ENCODE measurements at places on chromosomes 13 and 19.

- no peaks in the 10 kb centered on the region for H3K27me3 ChIP-seq
- no peak overlapping the region for H3K4me3 ChIP-seq
- H3K27ac ChIP-seq: no peak overlapping the region
Measured at GRCh38 chr13:101648766-101649487, 196.5 kb downstream of the ITGBL1 start.

- peak overlapping the region; percentile 25 for H3K27ac ChIP-seq
- no peaks in the 10 kb centered on the region for H3K27me3 ChIP-seq
- no peak overlapping the region for H3K4me3 ChIP-seq
- no peak for DNase-seq
- peaks cover 43% of the 10 kb centered on the region for H3K4me1 ChIP-seq
- peaks cover 3% of the 10 kb centered on the region for H3K36me3 ChIP-seq
Measured at GRCh38 chr19:38671654-38672053, 24.2 kb downstream of the ACTN4 start.

DNA sequence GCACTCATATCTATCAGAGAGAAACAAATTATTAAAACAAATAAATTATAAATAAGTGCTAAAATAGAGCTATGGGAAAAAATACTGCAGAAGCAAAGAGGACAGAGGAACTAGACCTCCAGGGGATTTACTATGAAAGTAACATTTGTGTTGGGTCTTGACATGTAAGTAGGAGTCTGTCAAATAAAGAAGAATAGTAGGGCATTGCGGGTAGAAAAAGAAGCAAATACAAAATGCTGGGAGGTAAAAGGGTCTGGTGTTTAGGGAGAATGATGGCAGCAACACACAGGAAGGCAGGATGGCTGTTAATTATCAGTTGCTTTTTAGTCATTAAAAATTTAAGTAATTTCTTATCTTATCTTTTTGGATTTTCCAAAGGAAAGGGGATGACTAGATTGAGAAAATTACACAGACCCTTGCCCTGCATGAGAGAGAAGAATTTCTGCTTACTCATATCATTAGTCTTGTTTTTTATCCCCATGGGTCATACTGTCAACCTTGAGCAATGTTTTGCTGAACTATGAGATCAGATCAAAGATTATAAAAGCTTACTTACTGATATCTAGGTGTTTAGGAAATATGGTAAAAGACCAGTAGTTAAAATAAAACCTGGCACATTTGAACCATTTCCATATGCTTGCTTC, 472.7 kb downstream of the DIAPH3 start:
- H3K27me3 ChIP-seq: no peaks in the 10 kb centered on the region
- no peak overlapping the region for H3K27ac ChIP-seq
- H3K4me1 ChIP-seq: no peaks in the 10 kb centered on the region
- no peak overlapping the region for H3K4me3 ChIP-seq
- DNase-seq: no peak

GRCh38 chr13:113013303-113013702, 44.3 kb downstream of the MCF2L start:
- no peaks in the 10 kb centered on the region for H3K27me3 ChIP-seq
- no peak overlapping the region for H3K27ac ChIP-seq
- peaks cover 65% of the 10 kb centered on the region for H3K36me3 ChIP-seq

GRCh38 chr13:85367887-85368286, 431.3 kb downstream of the SLITRK6 start:
- no peak for DNase-seq
- H3K36me3 ChIP-seq: no peaks in the 10 kb centered on the region
- H3K27ac ChIP-seq: no peak overlapping the region
- H3K4me3 ChIP-seq: no peak overlapping the region

DNA sequence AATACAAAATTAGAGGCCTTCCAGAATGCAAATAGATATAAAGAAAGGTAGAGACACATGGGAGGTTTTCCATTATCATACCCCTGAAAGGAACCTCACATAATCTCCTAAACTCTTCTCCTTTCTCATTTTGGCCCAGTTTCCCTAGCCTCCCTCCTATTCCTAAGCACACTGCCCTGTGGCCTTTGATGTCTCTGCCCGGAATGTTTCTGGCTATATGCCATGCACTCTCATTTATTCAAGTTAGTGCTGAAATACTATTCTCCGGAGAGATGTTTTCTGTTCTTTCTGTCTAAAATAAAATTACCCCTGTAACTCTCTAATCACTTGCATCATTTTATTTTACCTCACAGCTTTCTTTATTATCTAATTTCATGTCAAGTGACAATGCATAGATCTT, 1287.7 kb downstream of the SLITRK5 start:
- H3K4me3 ChIP-seq: no peak overlapping the region
- no peak overlapping the region for H3K27ac ChIP-seq
- peak; percentile 63 for DNase-seq
- no peaks in the 10 kb centered on the region for H3K4me1 ChIP-seq

DNA sequence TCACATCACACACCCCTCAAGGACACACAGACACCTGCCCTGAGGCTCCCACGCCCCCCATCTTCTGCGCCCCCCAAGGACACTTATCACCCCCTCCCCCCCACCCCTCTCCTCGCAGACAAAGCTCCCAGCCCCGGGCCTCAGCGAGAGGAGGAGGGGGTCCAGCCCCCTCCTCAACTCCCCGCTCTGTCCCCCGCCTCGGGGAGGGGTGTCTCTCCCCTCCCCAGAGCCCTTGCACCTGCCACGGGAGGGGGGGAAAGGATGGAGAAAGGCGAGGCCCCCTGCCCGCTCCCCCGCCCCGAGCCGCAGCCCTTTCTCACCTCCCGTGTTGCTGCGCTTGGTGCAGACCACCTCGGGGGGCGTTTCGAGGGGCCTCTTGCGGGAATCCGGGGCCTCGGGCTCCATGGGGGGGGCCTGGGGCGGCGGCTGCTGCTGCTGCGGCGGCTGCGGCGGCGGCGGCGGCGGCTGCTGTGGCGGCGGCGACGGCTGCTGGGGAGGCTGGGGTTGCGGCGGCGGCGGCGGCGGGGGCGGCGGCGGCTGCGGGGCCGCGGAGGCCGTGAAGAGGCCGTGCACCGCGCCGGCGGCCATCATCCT, 621 bp downstream of the NOVA2 start:
- H3K4me1 ChIP-seq: peaks cover 47% of the 10 kb centered on the region
- peak overlapping the region; percentile 49 for H3K4me3 ChIP-seq
- peaks cover 18% of the 10 kb centered on the region for H3K36me3 ChIP-seq
- no peaks in the 10 kb centered on the region for H3K27me3 ChIP-seq

DNA sequence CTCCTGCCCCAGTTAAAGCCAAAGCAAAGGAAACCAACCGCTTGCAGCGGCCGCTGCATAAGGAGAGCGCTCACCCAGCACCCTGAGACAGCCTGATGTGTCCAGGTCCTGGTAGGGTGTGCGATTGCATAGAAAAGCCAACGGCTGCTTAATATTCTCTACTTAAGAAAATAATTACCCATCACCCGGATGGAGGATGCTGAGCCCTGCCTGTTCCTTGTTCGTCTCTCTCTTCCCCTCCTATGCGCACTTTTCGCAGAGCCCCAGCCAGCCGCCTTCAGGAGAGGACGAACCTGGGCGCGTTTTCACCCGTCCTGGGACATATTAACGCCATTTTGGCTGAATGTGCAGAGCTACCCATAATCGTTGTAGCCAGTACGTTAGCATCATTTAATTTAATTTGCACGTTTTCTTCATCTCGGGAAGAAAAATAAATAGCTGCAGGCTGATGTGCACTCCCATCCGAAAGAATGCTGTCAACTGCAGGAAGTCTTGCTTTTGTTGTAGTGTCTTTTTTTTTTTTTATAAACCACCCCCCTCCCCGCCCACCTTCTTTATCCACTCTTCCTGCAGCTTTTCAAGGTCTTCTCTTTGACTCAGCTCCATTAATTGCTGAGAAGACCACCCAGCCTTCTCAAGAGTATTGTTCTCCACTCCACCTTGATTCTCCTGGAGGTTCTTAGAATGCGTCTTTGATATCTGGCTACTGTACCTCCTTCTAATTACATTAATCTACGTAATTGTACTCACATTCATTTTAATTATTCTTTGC, 214.5 kb downstream of the TEX29 start:
- H3K27me3 ChIP-seq: peaks cover 64% of the 10 kb centered on the region
- no peak overlapping the region for H3K4me3 ChIP-seq
- H3K4me1 ChIP-seq: peaks cover 5% of the 10 kb centered on the region
- no peaks in the 10 kb centered on the region for H3K36me3 ChIP-seq
- peak; percentile 32 for DNase-seq

DNA sequence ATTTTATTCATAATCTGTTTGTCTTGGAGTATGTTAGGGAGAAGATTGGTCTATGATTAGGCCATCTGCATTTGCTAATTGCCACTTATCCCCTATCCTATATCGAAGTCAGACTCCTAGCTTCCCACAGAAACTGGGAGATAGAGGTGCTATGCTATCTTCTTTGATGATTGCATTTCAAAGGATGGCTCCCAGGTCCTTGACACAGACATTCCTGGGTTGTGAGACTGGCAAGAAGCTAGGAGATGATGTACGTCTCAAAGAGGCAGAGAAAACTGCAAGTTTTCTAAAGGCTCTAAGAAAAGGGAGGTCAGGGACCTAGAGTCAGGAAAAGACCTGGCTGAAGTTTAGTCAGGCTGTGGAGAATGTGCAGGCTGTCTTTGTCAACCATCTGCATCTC, 1251.9 kb downstream of the PCDH17 start:
- no peak overlapping the region for H3K4me3 ChIP-seq
- H3K36me3 ChIP-seq: no peaks in the 10 kb centered on the region
- no peaks in the 10 kb centered on the region for H3K27me3 ChIP-seq
- no peaks in the 10 kb centered on the region for H3K4me1 ChIP-seq

GRCh38 chr13:52787235-52787634, 47.6 kb upstream of the CNMD start:
- peak overlapping the region; percentile 51 for H3K27ac ChIP-seq
- no peak for DNase-seq
- H3K36me3 ChIP-seq: no peaks in the 10 kb centered on the region
- no peaks in the 10 kb centered on the region for H3K27me3 ChIP-seq

- H3K27me3 ChIP-seq: no peaks in the 10 kb centered on the region
- peaks cover 7% of the 10 kb centered on the region for H3K4me1 ChIP-seq
- H3K27ac ChIP-seq: no peak overlapping the region
- H3K4me3 ChIP-seq: no peak overlapping the region
- no peaks in the 10 kb centered on the region for H3K36me3 ChIP-seq
Measured at GRCh38 chr13:20461481-20461859, 64.2 kb downstream of the CRYL1 start.

- H3K27me3 ChIP-seq: no peaks in the 10 kb centered on the region
- no peak overlapping the region for H3K4me3 ChIP-seq
- no peaks in the 10 kb centered on the region for H3K4me1 ChIP-seq
- no peaks in the 10 kb centered on the region for H3K36me3 ChIP-seq
- no peak for DNase-seq
- H3K27ac ChIP-seq: no peak overlapping the region
Measured at GRCh38 chr13:73825143-73825542, 309.1 kb downstream of the KLF12 start.

DNA sequence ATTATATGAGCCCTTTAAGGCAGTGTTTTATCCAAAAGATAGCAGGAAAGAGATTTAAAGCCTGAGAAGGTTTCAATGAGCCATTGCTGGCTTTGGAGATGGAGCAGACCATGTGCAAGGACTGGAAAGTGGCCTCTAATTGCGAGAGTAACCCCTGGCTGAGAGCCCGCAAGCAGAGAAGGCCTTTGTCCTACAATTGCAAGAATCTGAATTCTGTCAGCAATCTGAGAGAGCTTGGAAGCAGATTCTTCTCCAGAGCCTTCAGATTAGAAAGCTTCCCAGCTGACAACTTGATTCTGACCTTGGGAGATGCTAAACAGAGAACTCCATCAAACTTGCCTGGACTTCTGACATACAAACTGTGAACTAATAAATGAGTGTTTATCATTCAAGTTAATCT, 528.7 kb upstream of the KLF12 start:
- H3K27ac ChIP-seq: no peak overlapping the region
- H3K27me3 ChIP-seq: no peaks in the 10 kb centered on the region
- H3K36me3 ChIP-seq: no peaks in the 10 kb centered on the region
- no peak for DNase-seq
- H3K4me1 ChIP-seq: no peaks in the 10 kb centered on the region

DNA sequence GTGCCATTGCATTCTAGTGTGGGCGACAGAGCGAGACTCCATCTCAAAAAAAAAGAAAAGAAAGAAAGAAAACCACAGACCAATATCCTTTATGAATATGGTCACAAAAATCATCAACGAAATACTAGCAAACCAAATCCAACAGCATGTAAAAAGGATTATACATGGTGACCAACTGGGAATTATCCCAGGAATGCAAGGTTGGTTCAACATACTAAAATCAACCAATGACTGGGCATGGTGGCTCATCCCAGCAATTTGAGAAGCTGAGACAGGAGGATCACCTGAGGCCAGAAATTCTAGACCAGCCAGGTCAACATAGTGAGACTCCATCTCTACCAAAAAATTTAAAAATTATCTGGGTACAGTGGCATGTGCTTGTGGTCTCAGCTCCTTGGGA, 7.2 kb downstream of the TSKS start:
- DNase-seq: no peak
- H3K4me1 ChIP-seq: peaks cover 5% of the 10 kb centered on the region
- H3K27me3 ChIP-seq: peaks cover 2% of the 10 kb centered on the region
- no peaks in the 10 kb centered on the region for H3K36me3 ChIP-seq

Measured in spinal cord (tissue), 10 donors.